ENCODE measurements at places on chromosomes 7 and 10.

DNA sequence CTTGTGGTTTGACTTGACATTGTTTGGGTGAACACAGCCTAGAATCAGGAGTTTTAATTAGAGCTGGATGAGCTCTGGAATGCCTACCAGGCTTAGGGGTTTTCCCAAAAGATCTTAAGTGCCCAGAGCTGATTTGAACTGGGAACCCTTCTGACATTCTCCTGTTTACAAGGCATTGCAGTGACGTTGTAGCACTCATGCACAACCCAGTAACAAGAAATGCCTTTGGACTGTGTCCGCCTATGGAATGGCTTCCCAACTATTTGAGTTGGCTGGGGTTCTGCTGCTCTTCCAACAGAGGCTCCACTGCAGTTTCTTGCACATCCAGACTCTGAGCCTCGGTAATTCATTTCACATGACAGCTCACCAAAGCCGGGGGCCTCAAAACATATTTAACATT, 76.7 kb upstream of the MKX start:
- DNase-seq = peak; percentile 71

GRCh38 chr10:87829986-87830729, 12.1 kb upstream of the ATAD1 start:
- no peak for DNase-seq

DNA sequence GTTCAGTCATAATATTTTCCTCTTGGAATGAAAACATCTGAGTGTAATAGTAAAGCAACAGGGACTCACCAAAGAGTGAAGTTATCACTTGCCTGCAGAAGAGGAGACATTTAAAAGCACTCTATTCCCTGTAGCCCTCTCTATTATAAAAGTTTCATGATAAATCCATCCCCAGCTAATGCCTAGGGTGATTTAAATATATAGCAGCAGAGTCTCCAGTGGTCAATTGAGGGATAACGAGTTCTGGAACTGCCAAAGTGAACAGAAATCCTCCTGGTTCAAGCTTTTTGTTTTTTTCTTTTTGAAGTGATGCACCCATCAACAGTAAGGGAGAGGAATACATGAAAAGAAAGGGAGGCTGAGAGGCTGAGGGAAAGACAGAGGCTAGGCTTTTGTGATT, 87.3 kb downstream of the EVX1 start:
- DNase-seq = no peak

DNA sequence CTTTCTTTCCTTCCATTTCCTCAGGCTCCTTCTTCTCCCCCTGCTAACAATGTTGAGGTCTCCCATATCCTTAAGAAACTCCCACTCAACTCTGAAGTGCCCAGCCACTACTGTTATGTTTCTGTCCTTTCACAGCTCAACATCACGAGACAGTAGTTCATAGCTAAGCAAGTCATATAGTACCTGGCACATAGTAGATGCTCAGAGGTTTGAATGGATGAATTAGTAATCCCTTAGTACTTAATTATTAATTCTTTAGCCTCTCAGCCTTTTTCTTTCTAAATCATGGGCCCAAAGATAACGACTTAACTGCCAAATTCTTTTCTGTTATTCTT, 22.6 kb downstream of the CSGALNACT2 start:
- no peak for DNase-seq

- no peak for DNase-seq
These were observed 28.2 kb upstream of the MXI1 start for GRCh38 chr10:110179220-110179619.

DNA sequence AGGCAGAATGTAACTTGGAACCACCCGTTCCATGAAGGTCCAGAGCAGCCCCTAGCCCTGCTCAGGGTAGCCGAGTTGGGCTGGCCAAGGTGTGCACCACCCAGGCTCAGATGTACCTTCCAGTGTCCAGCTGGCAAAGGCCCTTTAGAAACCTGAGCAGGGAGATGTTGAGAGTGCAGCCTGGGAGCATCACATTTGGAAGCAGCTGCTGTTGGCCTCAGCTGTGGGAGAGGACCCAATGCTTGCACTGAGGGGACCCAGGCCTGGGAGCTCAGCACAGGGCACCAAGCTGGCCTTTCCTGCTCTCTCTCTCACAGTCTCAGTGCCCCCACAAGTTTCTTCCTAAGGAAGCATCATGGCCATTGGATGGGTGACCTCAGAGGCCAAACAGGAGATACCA, 33.5 kb downstream of the ANXA8 start:
- no peak for DNase-seq

DNA sequence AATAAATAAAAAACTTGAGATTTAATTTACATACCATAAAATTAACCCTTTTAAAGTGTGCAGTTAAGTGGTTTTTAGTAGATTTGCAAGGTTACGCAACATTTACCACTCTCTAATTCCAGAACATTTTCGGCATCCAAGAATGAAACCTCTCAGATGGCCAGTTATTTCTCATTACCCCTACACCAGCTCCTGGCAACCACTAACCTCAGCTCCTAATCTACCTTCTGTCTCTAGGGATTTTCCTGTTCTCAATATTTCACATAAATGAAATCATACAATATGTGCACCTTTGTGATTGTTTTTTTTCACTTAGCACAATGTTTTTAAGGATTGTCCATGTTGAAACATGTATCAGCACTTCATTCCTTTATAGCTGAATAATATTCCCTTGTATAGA, 45.1 kb downstream of the INPP5F start:
- DNase-seq = peak; percentile 44

DNA sequence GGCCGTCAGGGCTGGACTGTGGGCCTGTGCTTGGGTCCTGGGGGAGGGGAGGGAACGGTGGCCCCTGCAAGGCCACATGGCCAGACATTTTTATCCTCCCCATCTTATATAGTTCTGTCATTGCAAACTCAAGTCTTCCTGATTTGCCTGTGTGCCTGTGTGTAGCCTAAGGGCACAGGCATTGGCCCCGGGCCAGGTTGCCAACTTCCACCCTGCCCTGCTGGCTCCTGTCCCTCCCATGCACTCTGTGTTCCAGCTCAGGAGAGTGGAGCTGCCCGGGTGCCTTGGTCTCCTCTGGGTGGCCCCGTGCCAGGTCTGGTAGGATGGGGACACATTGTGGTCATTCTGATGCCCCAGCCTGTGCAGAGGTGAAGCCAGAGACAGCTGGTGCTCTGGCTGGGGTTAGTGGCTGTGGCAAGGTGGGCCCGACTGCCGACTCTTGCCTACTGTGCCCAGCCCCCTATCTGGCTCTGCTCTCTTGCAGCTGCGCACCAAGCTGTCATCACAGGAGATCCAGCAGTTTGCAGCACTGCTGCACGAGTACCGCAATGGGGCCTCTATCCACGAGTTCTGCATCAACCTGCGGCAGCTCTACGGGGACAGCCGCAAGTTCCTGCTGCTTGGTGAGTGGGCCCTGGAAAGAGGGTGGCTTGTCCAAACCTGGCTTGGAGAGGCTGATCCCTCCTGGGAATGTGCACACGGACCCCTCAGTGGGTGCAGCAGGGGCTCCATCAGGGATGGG, 14.8 kb downstream of the NACAD start:
- no peak for DNase-seq

All from adipocyte (in vitro differentiated cells).